ENCODE measurements at places on chromosomes 1 and 21.
A peak's percentile ranks its signal among the peaks of the same experiment; 100 is the strongest.

DNA sequence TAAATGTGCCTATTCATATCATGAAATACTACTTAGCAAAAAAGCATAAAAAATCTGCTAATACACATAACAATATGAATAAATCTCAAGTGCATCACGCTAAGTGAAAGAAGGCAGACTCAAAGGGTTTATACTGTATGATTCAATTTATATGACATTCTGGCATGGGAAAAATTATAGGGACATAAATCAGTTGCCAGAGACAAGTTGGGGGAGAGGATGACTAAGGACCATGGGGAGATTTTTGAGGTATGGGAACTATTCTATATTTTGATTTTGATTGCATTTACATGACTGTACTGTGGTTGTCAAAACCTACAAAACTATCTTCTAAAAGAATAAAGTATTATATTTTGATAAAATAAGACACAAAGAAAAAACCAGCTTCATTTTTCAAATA lies 650.3 kb upstream of the NR5A2 start:
- no peak for DNase-seq

GRCh38 chr1:15262706-15263105 lies 15.7 kb downstream of the FHAD1 start:
- no peak for DNase-seq

DNA sequence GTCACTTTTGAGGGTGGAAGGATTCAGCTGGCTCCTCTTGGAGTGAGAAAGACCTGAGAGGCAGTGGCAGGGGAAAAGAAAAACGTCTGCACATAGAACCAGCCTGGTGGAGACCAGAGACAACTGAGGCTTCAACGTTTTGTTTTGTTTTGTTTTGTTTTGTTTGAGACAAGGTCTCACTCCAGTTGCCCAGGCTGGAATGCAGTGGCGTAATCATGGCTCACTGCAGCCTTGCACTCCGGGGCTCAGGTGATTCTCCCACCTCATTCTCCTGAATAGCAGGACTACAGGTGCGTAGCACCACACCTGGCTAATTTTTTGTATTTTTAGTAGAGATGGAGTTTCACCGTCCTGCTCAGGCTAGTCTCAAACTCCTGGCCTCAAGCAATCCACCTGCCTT lies 12.3 kb downstream of the SHISAL2A start:
- no peak for DNase-seq

GRCh38 chr21:28333578-28334075 lies 659.0 kb downstream of the LTN1 start:
- DNase-seq, result no peak

GRCh38 chr1:224640018-224640417 lies 23.9 kb downstream of the CNIH3 start:
- no peak for DNase-seq

DNA sequence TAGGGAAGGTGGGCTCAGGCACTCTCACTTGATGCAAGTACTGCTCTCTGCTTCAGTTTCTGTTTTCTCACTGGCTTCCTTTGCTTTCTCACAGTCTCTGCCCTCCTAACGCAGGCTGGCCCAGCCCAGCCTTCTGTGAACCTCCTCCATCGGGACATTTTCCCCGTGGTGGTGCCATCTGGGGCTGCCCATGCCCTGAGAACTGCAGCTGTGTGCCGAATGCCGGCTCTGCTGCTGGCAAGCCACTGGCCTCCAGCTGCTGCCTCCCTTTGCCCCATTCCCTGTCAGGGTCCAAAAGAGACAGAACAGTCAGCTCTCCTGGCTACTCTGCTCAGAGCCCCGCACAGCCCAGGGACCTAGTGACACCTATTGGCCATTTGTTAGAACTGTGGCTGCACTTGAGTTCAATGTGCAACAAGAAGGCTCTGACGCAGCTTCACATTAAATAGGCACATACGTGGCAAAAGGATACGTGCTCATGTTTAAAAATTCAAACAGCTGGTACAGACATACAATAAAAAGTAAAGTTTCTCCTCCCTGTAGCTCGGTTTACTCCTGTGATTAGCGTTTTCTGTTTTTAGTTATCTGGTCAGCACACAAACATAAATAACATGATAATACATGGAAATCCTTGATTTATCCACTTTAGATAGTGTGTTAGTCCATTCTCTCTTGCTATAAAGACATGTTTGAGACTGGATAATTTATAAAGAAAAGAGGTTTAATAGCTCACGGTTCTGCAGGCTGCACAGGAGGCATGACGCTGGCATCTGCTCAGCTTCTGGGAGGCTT lies 46.6 kb downstream of the FCRL5 start:
- DNase-seq, result no peak

DNA sequence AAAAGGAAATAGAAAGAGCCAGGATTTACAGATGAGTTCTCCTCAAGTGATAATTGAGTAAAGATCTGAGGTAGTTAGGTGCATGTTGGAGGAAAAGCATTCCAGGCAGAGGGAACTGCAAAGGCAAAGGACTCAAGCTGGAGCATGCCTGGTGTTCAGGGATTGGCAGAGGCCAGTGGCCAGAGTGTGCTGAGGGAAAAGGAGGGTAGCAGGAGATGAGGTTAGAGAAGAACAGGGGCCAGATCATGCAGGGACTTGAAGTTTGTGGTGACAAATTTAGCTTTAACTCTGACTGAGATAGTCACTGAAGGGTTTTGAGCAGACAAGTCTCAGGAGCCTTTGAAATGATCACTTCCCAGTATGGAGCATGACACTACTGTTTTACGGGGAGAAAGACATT lies 19.0 kb upstream of the GTF2B start:
- DNase-seq, result no peak

DNA sequence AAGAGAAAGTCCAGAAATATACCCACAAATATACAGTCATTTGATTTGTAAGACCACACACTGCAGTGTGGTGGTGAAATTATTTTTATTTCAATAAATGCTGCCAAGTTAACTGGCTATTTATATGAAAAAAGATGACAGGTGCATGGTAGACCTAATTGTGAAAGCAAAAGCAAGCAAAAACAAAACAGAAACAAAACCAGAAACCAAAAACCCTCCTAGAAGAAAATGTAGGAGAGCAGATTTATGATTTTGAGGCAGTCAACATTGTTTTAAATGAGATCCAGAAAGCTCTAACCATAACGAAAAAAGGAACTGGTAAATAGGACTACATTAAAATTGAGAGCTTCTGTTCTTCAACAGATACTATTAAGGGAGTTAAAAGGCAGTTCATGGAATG lies 303.6 kb downstream of the PRDM2 start:
- no peak for DNase-seq

GRCh38 chr21:24323536-24323935 lies 1283.7 kb downstream of the MRPL39 start:
- no peak for DNase-seq

GRCh38 chr1:163128282-163128681 lies 59.1 kb downstream of the RGS4 start:
- no peak for DNase-seq

GRCh38 chr1:74811436-74812179 lies 78.7 kb downstream of the TYW3 start:
- no peak for DNase-seq

- no peak for DNase-seq
Measured at GRCh38 chr1:15275921-15276683, 29.1 kb downstream of the FHAD1 start.

GRCh38 chr1:117760069-117760468 lies 154.2 kb downstream of the TENT5C start:
- DNase-seq, result no peak

- DNase-seq, result no peak
Measured at GRCh38 chr21:34844924-34845238, 176.1 kb downstream of the CLIC6 start.

- no peak for DNase-seq
Measured at GRCh38 chr1:172467446-172467845, 23.6 kb upstream of the PIGC start.

DNA sequence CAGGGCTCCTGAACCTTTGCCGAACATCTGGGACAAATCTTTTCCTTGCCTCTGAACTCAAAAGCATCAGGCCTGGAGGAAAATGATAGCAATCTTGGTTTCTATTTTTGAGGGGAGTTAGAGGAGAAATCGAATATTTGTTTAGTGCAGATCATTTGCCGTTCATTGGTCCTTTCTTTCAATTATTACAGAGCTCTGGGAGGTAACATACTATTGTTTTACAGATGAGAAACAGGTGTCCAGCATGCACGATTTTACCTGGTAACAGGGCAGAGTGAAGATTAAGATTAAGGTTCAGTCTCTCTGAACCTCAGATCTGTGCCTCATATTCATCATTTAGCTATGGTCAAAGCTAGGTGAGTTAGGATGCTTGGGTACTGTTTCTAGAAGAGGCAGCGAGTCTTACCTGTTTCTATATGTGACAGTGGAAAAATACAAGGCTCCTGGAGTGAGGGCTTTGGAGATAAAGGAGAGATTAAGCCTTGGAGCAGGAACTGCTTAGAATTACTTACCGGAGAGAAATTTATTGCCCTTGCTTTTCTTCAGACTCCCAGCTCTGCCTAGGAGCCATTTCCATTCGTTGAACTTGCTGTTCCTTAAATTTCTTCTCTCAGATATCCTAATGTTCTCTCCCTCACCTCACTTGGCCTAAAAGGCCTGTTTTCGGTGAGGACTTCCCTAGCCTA lies 1.4 kb downstream of the PRCC start:
- no peak for DNase-seq

- peak; percentile 71 for DNase-seq
Measured at GRCh38 chr1:199182186-199182843, 543.5 kb downstream of the PTPRC start.

GRCh38 chr1:74429580-74429979 lies 82.8 kb downstream of the LRRC53 start:
- DNase-seq, result no peak

DNA sequence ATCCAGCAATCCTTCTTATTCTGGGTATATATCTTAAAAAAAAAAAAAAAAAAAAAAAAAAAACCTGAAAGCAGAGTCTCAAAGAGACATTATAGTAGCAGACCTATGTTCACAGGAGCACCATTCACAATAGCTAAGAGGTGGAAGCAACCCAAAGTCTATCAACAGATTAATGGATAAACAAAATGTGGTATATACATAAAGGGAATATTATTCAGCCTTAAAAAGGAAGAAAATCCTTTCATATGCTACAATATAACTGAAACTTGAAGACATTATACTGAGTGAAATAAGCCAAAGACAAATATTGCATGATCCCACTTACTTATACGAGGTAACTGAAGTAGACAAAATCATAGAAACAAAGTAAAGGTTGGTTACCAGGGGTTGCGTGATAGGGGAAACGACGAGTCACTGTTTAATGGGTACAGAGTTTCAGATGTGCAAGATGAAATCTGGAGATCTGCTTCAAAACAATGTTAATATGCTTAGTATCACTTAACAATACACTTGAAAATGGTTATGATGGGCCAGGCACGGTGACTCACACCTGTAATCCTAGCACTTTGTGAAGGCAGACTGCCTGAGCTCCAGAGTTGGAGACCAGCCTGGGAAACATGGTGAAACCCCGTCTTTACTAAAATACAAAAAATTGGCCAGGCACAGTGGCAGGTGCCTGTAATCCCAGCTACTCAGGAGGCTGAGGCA lies 29.5 kb downstream of the PIK3R3 start:
- DNase-seq, result no peak

DNA sequence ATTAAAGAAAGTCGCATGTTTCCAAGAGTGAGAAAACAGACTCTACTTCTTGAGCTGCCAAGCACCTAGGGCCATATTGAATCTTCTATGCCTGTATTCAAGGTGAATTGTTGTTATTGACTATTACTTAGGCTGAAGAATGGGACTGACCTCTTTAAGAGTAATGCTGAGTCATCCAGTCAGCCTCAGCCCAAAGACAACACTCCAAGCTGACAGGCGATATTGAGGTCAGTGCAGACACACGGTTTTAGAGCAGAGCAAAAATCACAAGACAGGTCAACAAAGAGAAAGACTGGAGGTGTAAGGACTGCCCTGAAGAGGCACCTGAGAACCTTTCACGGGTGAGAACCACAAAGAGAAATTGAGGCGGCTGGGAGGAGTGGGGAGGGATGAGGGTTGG lies 146.9 kb downstream of the MIS18A start:
- DNase-seq, result no peak

GRCh38 chr21:29825345-29825744 lies 114.5 kb downstream of the GRIK1 start:
- no peak for DNase-seq

DNA sequence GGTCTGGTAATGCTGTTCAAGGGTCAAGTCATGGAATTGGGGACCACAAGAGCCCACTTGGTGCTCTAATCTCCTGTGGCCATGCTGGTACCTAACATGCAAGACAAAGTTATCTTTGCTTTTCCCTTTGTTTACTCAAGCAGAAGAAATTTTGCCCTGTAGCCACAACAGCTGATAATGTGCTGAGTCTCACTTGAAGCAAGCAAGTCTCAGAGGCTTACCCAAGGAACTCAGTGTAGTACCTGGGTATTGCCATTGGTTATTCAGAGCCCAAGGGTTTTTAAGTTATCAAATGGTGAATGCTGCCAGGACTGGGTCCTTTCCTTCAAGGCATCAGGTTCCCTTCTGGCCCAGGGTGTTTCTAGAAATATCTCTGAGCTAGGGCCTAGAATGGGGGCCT lies 198.9 kb upstream of the RNPC3 start:
- no peak for DNase-seq

DNA sequence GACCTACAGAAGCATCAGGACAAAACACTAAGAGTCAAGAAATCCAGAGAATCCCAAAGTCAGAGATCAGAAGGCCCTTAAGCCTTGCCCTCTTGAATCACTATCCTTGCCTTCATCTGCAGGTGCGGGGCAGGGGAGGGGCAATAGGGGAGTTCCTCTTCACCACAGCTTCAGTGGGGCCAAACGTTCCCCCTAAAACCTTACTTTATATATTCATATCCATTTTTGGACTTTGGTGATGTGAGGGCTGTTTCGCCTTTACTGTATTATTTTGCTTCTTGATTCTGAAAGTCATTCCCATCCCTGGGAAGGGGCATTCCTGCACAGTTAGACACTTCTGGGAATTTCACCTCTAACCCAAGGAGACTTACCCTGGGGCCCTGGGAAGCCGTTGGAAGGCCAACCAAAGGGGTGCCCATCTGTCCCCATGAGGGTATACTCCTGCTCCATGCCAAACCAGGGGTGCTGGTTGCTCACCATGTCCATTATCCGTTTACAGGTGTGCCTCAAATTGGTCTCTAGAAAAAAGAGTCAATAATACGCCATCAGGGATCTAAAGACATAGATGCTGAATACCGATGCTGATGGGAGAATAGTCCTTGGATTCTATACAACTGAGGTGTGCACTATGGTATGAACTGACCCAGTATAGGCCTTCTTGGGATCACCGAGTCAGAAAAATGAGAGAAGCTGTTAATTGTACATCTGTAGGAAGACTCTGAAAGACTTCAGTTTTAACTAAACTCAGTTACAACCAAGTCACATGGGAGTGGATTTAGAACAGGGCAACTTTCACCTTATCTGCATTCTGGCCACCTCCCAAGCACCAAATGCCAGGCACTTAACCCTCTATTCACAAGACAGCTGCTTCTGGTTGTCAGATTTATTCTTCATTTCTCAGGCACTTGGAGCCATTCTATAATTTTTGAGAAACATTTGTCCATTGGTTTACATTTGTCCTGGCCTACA lies 5.4 kb downstream of the GLUL start:
- DNase-seq, result no peak

- DNase-seq, result no peak
Measured at GRCh38 chr1:202073206-202073605, 49.5 kb upstream of the GPR37L1 start.

- no peak for DNase-seq
Measured at GRCh38 chr1:210292231-210292871, 36.4 kb upstream of the HHAT start.

- DNase-seq, result no peak
Measured at GRCh38 chr1:32713081-32713480, 10.5 kb upstream of the SYNC start.
